ENCODE measurements at places on chromosomes 12 and 14.

- DNase-seq = no peak
These were observed 93.5 kb downstream of the LRRC74A start for GRCh38 chr14:76919431-76920330.

DNA sequence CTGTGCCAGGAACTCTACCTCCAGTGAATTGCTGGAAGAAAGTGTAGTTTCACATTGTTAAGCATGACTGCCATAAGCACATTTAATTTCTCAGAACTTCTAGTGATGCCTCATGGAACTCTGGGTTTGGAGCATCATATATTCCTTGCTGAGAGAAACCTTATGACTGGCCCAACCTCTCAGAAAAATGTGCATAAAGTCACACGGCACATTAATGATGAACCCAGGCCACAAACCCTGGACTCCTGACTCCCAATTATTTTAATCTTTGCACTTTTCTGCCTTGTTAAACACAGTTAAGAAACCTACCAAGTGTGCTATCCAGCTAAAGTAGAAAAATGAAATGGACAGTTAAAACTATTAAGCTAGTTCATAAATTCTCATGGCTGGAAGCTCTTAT lies 5.6 kb downstream of the TCP11L2 start:
- no peak for DNase-seq

DNA sequence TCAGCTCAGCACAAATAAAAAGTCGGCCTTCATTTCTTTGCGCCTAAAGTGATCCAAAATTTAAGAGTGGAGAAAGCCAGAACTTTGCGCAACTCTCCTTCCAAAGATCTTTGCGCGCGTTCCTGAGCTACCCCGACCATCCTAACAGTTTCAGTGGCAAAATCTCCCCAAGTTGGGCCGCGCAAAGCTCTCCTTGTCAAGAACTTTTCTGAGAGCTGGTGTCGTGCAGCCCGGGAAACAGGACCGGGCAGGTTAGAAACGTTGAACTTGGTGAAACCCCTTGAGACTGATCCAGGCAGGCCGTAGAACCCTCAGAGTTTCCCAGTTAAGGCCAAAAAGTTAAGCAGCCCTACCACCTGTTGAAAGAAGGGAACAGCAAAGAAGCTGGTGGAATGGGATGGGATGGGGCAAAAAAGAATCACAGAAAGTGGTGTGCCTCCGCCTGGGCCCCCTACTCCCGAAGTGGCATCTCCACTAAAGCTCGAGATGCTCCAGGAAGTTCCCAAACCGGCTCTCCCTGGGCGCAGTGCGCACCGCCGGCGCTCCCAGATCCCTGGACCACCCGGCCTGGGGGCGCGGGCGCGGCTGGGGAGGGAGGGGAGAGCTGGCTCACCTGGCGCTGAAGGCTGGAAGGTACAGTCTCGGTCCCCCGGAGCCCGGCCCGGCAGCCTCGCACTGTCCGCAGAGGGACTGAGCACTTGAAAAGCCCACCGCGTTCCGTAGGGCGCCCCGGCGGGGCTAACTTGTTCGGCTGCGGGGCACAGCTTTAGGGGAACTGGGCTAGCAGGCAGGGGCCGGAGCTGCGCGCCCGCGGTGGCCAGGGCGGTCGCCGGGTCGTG lies 768 bp downstream of the DBX2 start:
- DNase-seq = no peak

GRCh38 chr12:51977320-51977753 lies 25.8 kb downstream of the ACVR1B start:
- no peak for DNase-seq

DNA sequence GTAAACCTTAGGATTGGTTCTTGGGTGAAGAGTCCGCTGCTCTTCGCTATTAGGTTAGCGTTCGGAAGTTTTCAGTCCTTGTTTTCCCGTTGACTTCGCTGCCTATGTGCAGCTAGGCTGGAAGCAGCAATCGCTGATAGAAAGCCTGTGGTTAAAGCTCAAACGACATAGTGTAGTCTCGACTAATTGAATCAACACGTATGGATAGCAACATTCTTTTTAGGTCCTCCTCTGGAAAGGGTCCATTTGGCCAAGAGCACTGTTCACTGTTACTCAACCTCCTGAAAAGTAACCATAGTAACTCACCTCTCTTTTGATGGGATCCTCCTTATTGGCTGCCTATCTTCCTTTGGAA lies 355.5 kb downstream of the SNAPC1 start:
- DNase-seq = no peak

DNA sequence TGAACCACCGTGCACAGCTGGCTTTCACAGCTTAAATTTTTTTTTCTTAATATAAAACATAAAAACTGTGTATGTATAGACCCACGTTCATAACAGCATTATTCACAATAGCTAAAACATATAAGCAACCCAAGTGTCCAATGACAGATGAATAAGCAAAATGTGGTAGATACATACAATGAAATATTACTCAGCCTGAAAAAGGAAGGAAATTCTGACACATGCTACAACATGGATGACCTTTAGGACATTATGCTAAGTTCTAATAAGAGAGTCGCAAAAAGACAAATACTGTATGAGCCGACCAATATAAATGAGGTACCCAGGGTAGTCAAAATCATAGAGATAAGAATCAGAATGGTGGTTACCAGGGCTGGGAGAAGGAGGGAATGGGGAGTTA lies 13.8 kb upstream of the YY1 start:
- DNase-seq = no peak

GRCh38 chr14:103302966-103303365 lies 31.1 kb upstream of the EIF5 start:
- no peak for DNase-seq

GRCh38 chr12:106271575-106272505 lies 24.0 kb upstream of the CKAP4 start:
- no peak for DNase-seq

- no peak for DNase-seq
These were observed 6.0 kb downstream of the HEATR5A start for GRCh38 chr14:31414190-31414833.

DNA sequence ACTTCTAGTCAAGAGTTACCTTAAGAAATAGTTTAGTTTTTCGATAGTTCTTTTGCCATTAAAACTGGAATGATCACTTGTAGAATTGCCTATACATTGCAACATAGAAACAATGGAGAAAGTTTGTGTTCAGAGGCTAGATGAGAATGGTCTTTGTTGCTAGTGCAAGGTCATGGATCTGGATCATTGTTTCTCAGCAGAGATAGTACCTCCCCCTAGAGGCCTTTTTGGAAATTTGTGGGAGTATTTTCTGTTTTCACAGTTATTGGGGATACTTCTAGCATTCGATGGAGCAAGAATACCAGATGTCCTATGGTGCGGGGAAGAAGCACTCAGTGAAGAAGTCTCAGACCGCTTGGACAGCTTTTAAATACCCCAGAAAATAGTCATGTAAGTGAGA lies 138.8 kb upstream of the HMGA2 start:
- no peak for DNase-seq

- DNase-seq = no peak
These were observed 27.3 kb downstream of the PSMA6 start for GRCh38 chr14:35319509-35319908.

DNA sequence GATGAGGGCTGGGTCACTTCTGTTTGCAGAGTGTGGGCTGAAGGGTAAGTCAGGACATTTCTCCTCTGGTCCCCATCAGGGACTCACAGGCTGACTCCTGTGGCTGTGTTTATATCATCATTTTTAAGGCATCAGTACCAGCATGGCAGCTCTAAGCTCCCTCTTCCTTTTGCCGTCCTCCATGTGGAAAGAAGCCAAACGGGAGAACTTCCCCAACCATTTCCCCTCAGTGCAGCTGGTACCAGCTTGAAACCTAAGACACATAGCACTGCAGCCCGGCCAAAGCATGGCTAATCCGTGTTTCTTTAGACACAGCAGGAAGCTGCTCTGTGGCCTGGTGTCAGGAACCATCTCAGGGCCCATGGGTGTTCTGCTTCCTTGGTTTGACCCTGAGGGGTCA lies 31.9 kb upstream of the ATP2A2 start:
- DNase-seq = no peak

DNA sequence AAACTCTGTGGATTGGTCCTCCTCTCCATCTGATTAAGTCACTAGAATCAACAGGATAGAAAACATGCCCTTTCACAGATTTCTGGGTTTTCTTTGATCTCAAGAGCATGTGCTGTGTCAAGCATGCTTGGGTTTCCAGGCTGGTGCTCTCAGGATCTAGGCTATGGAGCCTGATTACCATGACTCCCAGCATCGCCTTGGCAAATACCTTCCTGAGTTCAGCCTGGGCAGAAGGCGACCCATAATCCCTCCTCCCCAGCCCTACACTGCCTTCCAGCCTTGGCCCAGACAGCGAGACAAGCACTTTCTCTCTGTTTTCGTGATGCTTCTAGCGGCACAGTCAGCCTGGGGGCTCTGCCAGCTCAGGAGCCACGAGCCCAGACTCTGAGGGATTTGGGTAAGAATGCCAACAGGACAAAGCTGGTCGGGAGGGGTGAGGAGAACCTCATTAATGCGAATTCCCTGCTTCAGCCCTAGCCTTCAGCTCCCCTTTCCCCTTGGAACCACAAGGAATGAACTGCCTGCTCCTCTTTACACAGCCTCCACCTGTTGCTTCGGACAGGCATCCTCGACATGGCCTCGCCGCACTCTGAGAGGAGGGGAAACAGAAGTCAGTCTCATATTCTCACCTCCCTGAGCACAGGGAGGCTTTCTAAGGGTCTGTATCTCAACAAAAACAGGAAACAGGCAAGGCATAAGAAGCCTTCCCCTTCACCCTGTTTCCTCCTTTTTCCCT lies 227.1 kb downstream of the MSRB3 start:
- DNase-seq = no peak

DNA sequence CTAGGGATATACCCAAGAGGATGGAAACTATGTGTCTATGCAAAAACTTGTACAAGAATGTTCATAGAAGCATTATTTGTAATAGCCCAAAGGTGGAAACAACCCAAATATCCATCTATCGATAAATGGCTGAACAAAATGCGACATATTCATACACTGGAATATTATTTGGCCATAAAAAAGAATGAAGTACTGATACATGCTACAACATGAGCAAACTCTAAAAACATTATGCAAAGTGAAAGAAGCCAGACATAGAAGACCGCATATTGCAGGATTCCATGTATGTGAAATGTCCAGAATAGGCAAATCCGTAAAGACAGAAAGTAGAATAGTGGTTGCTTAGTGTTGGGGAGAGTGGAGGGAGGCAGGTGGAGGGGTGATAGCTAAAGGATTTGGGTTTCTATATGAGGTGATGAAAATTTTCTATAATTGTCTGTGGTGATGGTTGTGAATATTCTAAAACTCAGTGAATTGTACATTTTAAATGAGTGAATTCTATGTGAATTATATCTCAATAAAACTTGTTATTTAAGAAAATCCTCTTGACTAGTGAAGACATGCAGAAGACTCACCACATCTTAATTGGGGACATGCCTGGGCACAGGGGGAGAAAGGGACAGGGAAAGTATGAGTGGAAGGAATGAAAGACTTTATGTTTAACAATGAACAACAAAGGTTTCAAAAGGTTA lies 29.8 kb upstream of the SELPLG start:
- DNase-seq = no peak

- no peak for DNase-seq
These were observed 119.9 kb upstream of the MGAT4C start for GRCh38 chr12:86376052-86376451.

GRCh38 chr12:9754099-9754927 lies 6.4 kb downstream of the CD69 start:
- no peak for DNase-seq

DNA sequence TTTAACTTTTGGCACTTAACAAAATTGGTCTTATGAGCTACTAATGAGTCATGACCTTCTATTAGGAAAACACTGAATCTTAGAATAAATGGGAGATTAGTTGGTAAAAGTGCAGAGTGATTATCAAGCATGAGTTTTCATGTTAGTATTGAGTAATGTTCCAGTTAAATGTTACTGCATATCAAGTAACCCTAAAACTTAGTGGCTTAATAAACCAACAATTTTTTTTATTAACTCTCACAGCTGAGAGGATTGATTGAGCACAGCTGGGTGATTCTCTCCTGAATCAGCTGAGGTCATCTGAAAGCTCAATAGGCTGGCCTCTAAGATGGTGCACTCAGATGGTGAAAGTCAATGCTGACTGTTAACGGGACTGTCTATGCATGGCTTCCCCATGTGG lies 248.6 kb downstream of the BCL11B start:
- DNase-seq = no peak

DNA sequence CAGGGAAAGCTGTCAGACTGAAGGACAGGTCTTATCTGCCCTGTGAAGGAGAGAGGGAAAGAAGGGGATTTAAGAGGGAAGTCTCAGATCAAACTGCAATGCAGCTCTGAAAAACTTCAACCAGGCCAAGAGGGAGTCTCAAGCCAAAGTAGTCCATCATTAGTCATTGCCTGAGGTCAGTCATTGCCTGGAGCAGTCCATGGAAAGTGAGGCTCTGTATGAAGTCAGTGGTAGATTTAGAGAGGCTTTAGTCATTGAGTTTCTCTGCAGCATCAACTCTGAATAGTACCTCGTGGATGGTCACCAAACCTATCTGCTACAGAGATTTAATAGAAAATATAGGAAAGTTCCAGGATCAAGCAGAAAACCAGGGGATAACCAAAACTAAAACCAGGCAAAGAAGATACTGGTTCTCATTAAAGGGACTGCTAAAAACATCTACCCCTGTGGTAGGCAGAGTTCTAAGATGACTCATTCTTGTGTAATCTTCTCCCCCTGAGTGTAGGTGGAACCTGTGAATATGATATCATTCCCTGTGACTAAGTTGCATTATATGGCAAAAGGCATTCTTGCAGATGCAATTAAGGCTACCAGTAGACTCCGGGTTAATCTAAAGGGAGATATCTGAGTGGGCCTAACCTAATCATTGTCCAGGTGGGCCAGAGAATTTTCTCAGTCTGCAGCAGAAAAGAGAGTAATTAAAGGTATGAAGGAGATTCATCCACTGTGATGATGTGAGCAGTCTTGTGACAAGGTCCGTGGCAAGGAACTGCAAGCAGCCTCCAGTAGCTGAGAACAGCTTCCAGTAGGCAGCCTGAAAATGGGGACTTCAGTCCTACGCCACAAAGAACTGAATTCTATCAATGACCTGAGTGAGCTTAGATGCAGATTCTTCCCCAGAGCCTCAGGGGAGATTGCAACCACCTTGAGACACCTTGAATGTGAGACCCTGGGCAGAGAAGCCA lies 123.1 kb downstream of the GALC start:
- DNase-seq = no peak

GRCh38 chr12:3537719-3538465 lies 46.9 kb downstream of the PRMT8 start:
- DNase-seq = no peak

DNA sequence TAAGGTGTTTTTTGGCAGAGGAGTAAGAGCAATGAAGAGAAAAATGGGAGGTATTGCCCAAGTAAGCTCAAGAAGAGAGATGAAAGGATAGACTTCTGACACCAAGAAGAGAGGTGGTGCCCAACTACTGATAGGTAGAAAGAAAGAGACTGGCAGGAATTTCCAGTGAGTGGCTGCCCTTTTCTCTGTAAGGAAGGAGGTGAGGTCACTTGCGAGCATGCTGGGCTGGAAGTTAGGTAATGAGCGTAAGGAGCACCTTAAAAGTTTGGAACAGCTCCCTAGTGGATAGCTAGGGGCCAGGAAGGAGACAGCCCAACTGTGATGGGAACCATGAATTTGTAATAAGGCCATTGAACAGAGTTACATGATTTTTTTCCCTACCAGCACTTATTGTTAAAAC lies 127.0 kb downstream of the ANO6 start:
- DNase-seq = no peak
